ENCODE measurements at places on chromosomes 13 and 19. TPM values are rescaled to one million over a fixed set of nuclear protein-coding genes. Genes with fewer than 3 reads are reported as not detected.
A peak's percentile ranks its signal among the peaks of the same experiment; 100 is the strongest.

The KL gene
- total RNA-seq, result not detected

The LMTK3 gene
- total RNA-seq, result 11.4 TPM

DNA sequence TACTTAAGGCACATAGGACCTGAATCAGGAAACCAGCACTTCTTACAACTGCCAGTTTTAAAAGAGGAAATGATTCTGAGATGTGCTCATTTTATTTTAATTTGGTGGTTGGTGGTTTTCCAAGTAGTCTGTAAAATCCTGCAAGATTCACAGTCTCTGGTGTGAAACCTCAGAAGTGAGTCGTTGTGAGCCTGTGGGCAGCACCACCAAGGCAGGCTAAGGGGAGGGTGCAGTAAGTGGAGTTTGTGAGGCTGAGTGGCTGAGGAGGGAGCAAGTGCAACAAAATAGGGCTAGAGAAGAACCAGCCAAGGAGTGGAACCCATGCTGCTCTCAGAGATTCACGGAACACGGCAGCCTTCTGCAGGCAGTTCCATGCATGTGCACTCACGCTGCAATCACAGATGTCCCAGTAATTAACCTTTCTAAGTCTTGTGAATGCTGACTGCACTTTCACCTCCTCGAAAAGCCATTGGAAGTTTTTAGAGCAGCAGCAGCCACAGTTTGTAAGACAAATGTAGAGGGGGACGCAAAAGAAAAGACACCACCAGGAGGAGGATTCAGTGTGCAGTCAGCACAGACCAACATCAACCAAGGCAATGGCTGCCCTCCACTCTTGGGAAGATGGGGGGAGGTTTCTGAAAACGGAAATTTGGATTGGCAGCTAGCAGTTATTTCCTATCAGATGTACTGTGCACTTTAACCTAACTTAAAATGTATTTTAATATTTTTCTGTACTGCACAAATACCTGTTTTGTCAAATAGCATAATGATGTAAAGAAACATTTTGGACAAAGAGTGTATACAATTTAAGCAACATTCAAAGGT is 44.9 kb downstream of the ESD start:
- no peak for DNase-seq

DNA sequence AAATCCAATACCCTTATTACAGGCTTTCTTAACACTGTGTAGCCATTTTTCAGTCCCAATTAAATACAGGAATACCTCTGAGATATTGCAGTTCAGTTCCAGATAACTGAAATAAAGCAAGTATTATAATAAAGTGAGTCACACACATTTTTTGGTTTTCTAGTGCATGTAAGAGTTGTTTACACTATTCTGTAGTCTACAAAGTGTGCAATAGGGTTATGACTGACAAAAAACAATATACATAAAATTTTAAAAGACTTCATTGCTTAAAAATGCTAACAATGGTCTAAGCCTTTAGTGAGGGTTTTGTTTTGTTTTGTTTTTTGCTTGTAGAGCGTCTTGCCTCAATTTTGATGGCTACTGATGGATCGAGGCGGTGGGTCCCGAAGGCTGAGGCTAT is 434.4 kb upstream of the NBEA start:
- no peak for DNase-seq

DNA sequence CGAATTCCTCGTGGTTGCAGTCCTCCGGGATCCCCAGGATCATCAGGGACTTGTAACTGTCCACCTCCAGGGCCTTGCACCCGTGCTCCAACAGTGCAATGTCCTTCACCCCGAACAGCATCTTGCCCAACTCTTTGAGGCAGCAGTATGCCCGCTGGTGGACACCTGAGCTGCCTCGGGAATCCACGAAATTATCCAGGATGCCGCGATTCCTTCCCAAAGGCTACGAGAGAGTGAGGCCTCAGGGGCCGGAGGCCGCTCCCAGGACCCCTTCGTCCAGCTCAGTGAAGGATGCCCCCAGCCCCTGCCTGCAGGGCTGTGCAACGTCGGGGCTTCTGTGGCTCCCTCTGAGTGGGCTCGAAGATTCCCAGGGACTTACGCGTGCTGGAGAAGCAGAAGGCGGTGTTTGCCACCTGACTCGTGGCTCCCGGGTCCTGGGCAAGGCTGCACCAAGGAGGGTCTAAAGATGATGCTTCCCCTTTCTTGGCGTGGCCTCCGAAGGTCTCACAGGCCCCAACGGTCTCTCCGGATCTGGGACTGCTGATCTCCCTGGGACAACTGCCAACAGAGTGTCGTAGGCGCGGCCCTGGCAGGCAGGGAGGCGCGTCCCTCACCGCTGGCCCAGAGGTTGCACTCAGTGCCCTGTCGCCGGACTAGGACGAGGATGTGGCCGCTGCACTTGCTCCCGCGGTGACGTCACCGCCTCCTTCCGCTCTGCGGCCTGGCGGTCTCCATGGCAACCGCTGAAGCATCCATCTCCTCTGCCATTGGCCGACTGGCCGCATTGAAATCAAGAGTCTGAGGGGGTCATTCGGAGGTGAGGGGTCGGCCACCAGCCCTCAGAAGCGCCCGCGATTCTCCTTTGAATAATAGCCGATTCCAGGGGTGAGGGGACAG is at the start of gene PNMA8C:
PNMA8C (minus strand) TSS at position 698 of the 897 bp plus-strand sequence; CDS start at position 121, 577 bp downstream.
- peak; percentile 44 for DNase-seq

- no peak for DNase-seq
These were observed 21.9 kb downstream of the TDRD3 start for GRCh38 chr13:60418954-60419353.

DNA sequence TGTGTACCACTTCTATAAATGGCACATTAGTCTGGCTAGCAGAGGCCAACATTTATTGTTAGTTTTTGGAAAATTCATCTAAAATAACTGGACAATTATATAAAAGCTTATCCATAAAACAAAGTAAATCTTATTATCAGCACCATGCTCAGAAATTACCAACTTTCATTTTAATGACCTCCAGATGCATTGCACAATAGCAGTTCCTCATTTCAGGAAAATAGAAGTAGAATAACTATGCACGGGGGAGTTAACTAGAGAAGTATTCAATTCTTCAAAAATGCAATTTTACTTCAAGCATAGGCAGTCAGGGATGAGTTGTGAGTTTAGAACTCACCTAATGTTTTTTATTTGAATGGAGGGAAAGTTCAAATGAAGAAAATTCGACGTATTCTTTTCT is 1023.5 kb downstream of the PCDH17 start:
- DNase-seq, result no peak

- no peak for DNase-seq
These were observed 89.4 kb downstream of the STK24 start for GRCh38 chr13:98487522-98487921.
